ENCODE measurements at places on chromosomes 11 and 22.
A peak's percentile ranks its signal among the peaks of the same experiment; 100 is the strongest.

DNA sequence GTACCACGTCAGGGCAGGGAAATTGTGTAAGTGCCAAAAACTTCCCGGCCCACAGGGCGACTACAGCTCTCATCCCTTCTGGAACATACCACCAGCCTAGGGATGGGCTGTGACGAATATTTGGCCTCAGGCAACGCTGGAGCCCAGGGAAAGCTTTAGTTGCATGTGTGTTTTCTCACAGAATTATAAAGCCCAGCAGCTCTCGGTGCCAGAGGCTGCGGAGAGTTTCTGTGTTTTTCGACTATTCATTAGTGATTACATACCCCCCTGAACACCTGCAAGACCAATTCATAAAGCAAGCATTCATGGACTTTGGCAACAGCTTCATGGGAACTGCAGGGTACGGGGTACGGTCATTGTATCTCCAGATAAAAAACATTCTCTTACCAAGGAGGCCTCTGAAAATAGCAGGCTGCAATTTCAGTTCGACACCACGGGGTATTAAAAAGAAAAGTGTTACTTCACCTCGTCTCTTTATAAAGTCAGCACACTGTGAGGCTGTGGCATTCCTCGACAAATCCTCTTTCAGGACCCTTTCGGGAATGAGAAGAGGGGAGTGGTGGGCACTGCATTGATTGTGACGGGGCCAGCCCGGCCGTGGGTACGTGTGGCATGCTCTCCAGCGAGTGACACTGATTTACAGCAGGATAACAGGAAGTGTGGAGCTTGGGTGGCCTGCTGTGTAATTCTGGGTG lies 243.6 kb upstream of the SORL1-AS1 start:
- DNase-seq, result no peak

DNA sequence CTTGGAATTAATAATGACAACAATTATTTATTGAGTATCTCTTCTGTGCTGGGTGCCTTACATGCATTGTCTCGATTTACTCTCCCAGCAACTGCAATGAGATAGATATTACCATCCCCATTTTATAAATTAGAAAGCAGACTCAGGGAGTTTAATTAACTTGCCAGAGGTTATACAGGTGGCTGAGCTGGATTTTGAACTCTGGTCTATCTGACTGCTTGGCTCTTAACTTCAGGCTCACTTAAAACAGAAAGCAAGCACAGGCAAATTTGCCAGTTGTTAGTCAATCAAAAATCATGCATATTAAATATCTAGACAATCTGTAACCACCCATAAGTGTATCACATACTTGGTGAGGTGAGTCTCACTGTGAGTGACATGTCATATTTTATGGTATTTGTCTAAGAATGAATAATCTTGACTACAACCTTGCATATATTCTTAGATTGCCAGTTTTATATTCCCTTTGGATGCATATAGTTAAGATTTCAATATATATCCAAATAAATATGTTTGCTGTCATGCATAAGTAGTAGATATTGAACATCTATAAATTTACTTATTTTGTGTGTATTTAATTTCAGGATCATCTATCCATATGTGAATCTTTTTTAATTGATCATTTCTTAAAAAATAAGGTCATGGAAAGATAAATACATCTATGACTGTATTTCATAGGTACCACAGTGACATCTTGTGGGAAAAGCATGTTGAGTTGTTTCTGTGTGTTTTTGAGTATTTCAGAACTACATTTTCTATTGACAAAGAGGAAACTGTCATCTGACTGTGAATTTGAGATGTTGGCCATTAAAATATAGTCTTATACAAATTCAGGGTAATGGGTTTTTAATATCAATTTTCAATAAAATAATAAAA lies 112.0 kb upstream of the ARHGAP42 start:
- DNase-seq, result no peak

DNA sequence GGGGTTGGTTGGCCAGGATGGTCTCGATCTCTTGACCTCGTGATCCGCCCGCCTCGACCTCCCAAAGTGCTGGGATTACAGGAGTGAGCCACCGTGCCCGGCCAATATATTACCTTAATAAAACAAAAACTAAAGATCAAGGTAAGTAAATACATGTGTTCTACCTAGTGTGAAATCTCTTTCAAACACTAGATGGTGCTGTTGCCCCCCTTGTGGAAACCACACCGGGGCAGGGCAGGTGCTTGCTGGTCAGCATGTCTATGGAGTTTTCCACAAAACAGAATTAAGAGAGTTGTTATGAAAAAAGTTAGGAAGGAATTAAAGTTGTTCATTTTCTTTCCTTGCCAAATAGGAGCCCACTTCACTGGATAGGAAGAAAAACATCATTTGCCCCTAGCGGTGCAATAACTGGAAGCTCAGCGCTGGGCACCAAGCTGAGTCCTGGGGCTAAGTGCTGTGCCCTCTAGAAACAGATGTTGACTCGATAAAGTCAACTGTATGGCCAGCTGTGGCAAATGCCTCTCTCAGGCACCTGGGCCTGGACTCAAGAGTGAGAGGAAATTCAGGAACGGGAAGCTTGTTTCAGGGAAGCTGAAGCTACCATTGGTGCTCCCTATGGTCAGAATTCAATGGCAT lies 6.3 kb upstream of the KCNJ5 start:
- DNase-seq, result peak; percentile 77

- no peak for DNase-seq
These were observed 12.0 kb downstream of the PPIL2 start for GRCh38 chr22:21677606-21678443.

DNA sequence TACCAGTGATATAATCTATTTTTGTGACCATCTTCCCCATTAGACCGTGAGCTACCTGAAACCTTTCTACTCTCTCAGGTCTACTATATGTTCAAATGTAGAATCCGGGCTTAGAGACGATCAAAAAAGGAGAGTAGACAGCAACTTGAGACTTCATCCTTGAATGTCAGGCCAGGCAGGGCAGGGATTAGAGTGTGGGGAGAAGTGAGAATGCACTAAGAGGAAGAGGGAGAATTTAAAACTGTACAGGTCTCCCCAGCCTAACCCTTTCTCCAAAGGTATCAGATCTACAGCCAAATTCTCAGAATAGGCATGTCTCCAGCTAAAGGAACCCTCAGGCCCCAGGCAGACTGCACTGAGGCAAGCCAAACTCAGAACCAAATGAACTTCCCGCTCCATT lies 935 bp downstream of the LAMTOR1 start:
- DNase-seq, result no peak

GRCh38 chr11:131591051-131591461 lies 220.6 kb downstream of the NTM start:
- no peak for DNase-seq

- no peak for DNase-seq
These were observed 178.6 kb upstream of the NARS2 start for GRCh38 chr11:78753297-78753696.

DNA sequence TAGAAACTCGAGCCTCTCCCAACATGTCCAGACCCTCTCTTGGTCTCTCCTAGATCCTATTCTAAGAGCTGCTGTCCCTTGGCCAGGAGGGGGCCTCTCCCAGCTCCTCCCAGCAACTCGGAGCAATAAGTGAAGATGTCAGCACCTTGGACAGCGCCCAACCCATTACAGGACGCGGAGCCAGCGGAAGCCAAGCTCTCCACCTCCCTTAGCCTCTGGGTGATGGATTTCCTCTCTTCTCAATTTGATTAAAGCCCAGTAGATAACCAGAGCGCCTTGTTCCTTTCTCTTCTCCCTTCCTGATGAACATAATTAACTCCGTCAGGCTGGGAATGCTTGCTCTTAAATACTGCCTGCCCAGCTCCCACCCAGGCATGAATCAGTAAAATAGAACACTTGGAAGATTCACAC lies 26.2 kb upstream of the TPBGL start:
- DNase-seq, result peak; percentile 73

GRCh38 chr11:32884770-32885384 lies 7.7 kb upstream of the QSER1 start:
- DNase-seq, result no peak

- no peak for DNase-seq
These were observed 528 bp downstream of the WEE1 start for GRCh38 chr11:9573775-9574621.

- DNase-seq, result no peak
These were observed 60.2 kb downstream of the KIAA1671 start for GRCh38 chr22:25012741-25013143.

GRCh38 chr22:43925433-43926348 lies 2.1 kb downstream of the PNPLA3 start:
- no peak for DNase-seq

DNA sequence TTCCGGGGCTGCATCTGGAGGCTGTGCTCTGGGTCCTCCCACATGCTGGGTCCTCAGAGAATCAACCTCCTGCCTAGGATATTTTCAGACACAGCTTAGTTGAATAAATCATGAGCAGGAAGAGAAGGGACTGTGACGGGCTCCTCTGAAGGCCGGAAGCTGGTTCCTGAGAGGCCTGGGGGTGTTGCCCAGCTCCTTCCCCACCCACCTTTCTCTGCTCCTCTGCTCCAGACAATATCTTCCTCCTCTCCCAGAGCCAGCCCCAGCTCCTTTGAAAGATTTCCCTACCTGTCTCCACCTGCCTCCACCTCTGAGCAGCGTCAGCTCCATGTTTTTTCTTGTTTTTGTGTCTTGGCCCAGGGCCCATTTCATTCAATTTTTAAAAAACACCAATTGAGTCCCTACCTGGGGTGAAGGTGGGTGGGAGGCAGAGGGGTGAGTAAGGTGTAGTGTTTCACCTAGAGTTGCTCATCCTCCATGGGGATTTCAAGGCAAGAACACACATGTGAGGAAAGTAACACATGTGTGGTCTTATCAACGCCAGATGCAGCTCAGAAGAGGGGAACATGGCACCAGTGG lies 24.8 kb upstream of the THY1 start:
- no peak for DNase-seq

- DNase-seq, result peak; percentile 88
These were observed at the start of gene PSMD13 for GRCh38 chr11:236774-237767. PSMD13 (plus strand) TSS chr11:236976; CDS start chr11:237050, 74 bp downstream.

DNA sequence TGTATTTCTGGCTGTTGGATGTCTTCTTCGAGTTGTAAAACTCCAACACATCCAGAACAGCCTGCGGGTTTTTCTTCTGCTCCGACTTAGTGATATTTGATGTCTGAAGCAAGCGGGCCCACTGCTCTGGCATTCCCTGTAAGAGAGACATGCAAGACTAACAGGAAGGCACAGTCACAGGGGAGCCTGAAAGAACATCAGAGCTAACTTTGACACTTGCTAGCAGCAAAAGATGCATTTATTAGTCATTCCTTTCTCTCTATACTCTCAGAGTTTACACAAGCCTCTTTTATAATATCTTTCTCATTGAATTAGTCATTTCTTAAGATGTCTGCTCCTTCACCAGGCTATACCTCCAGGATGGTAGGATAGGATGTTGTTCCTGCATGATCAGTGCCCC lies 77.8 kb upstream of the GDPD4 start:
- DNase-seq, result no peak

- DNase-seq, result peak; percentile 33
These were observed 48.6 kb upstream of the TMEM45B start for GRCh38 chr11:129766898-129767604.

- DNase-seq, result no peak
These were observed 42.2 kb upstream of the GCAT start for GRCh38 chr22:37765498-37765897.

DNA sequence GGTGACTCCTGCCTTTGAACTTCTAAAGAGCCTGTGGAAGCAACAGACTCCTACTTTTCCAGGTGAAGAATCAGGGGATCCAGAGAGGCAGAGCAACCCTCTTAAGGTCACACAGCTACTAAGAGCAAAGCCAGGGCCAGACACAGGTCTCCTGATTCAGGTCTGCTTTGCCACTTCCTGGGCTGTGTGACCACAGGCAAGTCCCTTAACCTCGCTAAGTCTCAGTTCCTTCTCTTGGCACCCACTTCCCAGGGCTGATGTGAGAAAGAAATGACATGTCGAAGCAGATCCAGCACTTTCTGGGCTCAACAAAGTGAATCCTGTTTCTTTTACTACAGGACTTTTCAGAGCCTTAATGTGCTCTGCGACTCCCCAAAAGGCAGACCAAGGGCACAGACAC lies 30.2 kb downstream of the UQCR10 start:
- no peak for DNase-seq
